Fibroblast of skin of abdomen (primary cell): ENCODE measurements at places on chromosomes 5 and 9.

- DNase-seq, result peak; percentile 70
These were observed 22.1 kb downstream of the JADE2 start for GRCh38 chr5:134547579-134547978.

DNA sequence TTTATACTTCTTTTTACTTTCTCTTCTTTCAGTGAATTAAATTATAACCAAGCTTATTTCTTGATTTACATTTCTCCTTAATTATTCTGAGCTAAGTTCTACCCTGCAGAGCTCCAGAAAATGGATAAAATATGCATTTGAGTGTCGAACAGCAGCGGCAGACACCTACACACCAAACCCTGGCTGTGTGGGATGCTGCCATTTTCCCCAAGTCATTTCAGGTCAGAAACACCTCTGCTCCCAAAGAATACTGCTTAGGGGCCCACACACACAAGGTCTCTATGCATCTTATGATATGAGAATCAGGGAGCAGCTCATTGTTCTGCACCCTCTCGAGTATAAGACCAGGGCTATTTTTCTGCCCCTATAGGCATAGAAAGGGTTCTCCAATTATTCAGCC lies 122.3 kb downstream of the CMYA5 start:
- no peak for DNase-seq

DNA sequence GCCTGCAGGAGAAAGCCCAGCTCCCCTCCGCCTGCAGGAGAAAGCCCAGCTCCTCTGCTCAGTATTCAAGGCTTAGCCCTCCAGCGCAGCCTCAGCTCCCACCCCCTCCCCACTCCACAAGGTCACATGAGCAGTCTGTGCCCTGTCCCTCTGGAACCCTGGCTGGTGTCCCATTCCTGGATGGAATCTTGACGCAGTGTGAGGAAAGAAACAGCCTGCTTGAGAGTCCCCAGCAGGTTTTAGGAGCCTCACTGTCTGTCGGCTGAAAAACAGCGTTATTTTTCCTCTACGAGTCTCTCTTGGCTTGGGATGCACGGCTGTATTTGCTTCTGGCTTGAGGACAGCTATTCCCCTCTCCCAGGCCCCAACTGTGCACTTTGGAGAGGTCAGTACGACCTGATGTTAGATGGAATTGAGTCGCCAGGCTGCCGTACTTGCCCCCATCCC lies 210.1 kb upstream of the TRIM32 start:
- no peak for DNase-seq

GRCh38 chr5:178123966-178124925 lies 6.6 kb upstream of the RMND5B start:
- no peak for DNase-seq

GRCh38 chr5:2282034-2282690 lies 399.4 kb upstream of the IRX4 start:
- no peak for DNase-seq

GRCh38 chr5:151174612-151175101 lies 17.1 kb upstream of the ANXA6 start:
- no peak for DNase-seq

DNA sequence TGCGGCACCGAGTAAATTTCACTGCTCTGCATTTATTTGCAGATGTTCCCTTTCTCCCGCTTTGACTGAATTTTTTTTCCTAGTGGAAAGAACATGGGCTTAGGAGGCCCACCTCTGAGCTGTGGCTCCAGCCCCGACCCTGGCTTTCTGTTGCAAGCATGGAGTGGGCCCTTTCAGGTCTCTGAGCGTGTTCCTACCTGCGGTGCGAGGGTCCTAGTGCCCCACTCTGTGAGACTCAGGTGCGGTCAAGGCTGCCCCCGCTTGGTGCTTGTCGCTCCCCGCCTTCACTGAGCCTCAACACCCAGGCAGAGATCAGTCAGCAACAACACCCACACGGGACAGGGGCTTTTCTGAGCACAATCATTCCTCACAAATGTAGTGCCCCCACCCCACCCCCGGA lies 32.0 kb downstream of the SLC6A3 start:
- DNase-seq, result no peak

GRCh38 chr9:109996936-109997580 lies 210.9 kb downstream of the C9orf152 start:
- DNase-seq, result no peak

GRCh38 chr9:89743573-89744254 lies 138.9 kb downstream of the GADD45G start:
- DNase-seq, result no peak

GRCh38 chr5:102819634-102820033 lies 64.5 kb downstream of the PAM start:
- peak; percentile 55 for DNase-seq

- no peak for DNase-seq
These were observed 71.7 kb downstream of the NFIB start for GRCh38 chr9:14242150-14242805.

DNA sequence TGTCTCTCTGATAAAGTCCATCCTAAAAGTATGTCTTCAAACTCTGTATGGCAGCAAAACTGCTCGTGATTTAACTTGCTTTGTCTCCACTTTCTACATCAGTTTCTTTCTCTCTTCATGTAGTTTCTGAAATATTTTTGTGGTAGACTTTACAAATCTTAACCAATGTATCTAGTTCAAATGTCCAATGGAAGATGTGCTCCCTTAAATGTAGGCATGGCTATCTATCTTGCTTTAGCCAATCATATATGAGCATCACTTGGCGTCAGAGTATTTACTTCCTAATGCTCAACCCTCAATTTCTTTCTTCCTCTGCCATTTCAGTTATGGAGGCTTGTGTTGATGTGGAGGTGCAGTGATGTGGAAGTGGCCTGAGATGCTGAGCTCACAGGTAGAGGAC lies 206.1 kb upstream of the ZNF608 start:
- no peak for DNase-seq

DNA sequence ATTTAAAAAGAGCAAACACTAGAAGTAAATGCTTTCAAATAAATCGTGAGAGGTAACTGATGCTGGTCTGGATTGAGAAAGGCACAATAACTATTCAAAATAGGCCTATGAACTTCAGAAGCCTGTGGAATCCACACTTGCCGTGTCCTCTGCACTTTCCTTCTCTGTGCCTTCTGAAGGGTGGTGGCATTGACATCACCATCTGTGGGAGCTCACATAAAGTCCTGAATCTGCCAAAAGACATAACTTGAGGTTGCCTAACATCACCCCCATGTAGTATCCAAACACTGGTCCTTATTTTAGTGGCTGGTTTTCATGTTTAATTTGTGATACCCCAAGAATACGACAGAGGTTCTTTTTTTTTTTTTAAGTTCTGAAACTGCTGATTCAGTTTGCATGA lies 59.8 kb downstream of the IRF1 start:
- no peak for DNase-seq

DNA sequence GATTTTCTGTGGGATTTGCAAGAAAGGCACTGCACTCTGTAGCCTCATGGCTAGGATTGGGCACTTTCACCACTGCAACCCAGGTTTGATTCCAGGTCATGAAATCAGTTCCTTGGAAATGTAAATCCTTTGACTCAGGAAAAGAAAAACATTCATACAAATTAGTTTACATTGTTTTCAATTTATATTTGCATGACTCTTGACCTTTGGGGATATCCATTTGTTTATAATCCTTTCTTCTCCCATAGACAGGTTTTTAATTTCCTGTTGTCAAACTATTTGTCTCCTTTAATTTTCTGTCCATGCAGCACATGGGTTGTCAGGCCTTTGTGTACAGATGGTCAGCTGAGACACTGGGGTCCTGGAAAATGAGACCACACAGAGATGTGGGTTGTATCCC lies 801.5 kb downstream of the NR2F1-AS1 start:
- no peak for DNase-seq

GRCh38 chr5:169229342-169229892 lies 71.5 kb downstream of the SLIT3 start:
- DNase-seq, result peak; percentile 84

DNA sequence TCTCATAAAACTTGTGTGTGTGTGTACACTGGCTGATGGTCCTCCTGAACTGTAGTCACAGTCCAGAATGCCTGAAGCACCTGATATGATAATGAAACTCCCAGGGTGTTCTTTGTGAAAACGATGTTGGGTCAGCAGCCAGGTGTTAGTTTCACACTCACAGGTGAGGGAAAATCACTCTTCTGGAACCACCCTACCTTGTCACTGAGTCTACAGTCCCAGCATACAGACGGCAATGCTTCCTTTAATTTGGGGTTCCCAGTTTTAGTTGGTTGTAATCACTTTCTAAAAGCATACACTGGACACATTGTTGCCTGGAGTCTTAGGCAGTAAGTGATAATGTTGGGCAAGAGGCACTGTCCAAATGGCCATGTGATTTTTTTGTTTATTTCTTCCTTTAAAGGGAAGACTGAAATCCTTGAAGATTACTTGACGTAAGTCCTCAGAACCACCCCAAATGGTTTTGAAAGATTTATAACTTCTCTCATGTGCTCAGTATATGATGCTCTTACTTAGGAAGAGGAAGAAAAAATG lies 18.2 kb upstream of the MGAT1 start:
- no peak for DNase-seq

DNA sequence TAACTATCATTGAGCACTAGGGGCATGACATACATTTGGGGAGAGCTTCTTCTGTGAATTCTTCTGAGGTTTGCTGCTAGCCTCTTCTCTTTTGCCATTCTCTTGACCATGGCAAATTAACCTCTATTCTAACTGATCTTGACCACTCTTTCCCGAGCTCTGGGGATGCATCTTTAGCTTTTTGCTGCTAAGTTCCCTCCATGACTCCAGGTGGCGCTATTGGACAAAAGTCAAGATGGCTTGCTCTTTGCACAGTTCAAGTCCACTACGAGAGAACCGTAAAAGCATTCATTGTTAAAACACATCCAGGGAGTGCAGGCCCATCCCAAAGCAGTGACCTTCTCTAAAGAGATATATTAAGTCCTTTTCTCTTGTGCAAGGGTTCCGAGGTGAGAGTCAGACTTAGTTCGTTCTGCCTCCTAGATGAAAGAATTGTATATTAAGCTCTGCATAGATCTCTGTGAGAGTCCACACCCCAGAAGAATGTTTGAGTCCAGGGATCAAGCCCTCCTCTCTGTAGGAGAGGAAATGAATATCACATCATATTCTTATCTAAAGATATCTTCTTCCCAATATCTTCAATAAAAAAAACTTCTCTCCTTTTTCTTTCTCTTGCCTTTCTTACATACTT lies 1152.9 kb upstream of the CDH6 start:
- DNase-seq, result peak; percentile 28

GRCh38 chr9:6579613-6580012 lies 65.9 kb downstream of the GLDC start:
- no peak for DNase-seq

DNA sequence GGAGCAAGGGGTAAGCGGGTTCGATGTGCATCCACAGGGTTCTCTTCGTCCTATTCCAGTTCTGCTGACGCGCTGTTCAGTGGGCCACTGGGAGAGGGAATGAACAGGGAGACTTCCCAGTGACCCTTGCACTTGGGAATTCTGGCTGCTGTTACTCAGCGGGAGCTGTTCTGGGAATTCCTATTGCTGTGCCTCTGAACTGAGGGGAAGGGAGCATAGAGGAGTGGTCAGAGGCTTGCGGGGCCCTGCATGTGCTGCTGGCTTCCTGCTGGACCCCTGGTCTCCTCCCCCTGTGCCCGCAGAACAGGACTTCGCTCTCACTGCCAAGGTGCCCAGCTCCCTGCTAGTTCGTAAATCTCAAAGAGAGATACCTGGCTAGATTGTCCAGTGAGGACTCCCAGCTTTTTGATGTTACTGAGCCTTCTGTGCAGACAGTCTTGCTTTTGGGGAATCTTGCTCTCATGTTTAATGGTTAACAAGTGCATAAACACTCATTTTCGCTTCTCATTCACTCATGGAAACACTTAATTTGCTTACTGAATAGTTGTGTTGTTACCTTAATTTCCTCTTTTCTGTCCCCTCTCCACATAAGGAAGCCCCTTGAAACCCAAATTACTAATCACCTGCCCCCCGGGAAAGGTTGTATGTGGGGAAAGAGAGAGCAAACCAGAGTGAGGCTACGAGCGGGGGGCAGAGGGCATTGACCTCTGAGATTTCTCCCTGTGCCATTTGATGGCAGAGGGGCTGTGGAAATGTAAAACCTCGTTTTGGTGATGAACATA lies 5.9 kb downstream of the TRIO start:
- no peak for DNase-seq

DNA sequence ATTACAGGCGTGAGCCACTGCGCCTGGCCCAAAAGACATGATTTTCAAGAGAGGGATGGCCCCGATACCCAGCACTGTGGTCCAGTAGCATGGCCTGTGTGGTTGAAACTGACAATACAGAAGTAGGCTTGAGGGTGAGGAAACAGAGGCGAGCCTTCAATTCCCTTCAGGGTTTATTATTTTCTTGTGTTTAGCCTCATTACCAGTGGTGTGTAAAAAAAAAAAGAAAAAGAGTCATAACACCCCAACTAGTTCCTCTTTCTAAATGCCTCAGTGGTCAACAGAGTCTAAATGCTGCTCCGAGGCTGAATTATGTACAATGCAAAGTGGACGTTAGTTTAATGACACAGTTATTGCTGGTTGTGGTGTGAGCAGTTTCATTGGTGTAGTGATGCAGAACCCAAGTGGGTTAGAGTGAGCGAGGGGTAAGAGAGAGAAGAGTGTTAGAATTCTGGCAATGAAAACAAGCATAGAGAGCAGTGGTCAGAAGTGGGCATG lies 58.8 kb downstream of the SNX30 start:
- no peak for DNase-seq

GRCh38 chr5:95424526-95424925 lies 33.4 kb downstream of the FAM81B start:
- no peak for DNase-seq

DNA sequence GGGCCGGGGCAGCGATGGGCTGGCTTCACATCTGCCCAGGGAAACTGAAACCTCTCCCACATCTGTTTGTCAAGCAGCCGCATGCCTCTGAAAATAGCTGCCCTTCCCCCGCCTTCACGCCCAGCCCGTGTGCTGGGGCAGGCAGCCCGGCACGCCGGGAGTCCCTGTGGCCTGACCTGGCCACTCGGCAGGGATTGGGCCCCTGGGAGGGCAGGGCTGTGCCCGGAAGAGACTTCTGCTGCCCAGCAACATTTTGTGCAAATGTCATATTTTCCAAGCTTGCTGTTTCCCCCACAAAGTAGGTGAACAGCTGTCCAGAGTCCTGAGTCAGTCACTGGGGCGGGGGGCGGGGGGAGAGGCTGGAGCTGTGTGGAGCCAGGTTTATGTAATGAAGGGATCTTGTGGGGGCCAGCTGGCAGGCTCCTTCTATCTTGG lies 8.2 kb downstream of the COL27A1 start:
- peak; percentile 43 for DNase-seq

- DNase-seq, result no peak
These were observed 436.0 kb upstream of the ADAMTSL1 start for GRCh38 chr9:18037981-18038380.

GRCh38 chr5:138725153-138725817 lies 27.9 kb upstream of the CTNNA1 start:
- DNase-seq, result peak; percentile 28
